Fibroblast of skin of back (primary cell): ENCODE measurements at places on chromosomes 12 and 14.

DNA sequence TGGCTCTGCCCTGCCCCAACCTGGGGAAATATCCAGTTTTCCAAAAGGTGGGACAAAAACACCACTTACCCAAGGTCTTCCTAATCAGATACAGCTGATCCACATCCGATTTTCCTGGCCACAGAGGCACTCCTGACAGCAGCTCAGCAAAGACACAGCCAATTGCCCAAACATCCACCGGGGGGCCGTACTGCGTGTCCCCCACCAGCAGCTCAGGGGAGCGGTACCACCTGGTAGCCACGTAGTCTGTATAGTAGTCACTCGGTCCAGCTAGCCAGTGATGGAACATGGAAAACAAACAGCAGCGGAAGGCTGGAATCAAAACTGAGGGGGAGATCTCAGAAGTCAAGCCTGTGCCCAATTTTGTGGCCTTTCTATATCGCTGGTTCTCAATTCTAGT is 28.8 kb downstream of the DMAC2L start:
- no peak for DNase-seq

DNA sequence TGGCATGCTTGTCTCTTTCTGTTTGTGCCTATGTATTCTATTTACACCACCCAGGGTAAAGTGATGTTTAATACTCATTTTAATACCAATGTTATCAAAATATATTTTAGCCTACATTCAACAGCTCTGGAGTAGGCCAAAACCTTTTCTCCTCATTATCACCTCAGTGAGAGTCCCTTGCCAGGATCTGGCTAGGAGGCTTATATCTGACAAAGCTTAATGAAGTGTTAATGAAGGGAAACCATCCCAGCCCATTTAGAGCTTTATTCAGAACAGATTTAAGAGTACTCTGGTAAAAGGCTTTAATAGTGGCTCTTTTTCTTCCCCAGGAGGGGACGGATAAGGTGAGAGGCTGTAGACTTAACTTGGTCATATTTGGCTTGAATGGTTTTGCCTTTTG is 137.6 kb downstream of the GRIN2B start:
- DNase-seq = no peak

- DNase-seq = no peak
These were observed 1079.4 kb downstream of the TMEM121 start for GRCh38 chr14:106605548-106606448.

- peak; percentile 67 for DNase-seq
These were observed 211.7 kb downstream of the DPF3 start for GRCh38 chr14:72682188-72682587.

GRCh38 chr14:61025251-61026223 is 44.5 kb downstream of the SLC38A6 start:
- DNase-seq = peak; percentile 82

- no peak for DNase-seq
These were observed 116.7 kb downstream of the BEGAIN start for GRCh38 chr14:100470523-100470897.

GRCh38 chr12:3228552-3228951 is 151.4 kb downstream of the TSPAN9 start:
- no peak for DNase-seq

GRCh38 chr14:39426605-39427004 is 5.6 kb downstream of the FBXO33 start:
- peak; percentile 51 for DNase-seq

DNA sequence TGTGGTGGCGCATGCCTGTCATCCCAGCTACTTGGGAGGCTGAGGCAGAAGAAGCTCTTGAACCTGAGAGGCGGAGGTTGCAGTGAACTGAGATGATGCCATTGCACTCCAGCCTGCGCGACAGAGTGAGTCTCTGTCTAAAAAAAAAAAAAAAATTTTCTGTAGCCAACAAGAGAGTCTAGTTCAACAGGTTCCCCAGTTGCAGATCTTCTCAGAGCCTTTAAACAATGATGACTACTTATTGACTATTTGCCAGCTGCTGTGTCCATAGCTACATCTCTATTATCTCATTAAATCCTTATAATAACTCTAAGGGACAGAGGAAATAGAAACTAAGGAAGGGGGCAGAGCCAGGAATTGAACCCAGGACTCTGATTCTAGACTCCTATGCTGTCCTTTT is 15.2 kb upstream of the MYL2 start:
- DNase-seq = no peak

GRCh38 chr12:8605057-8605456 is 7.6 kb downstream of the AICDA start:
- no peak for DNase-seq

DNA sequence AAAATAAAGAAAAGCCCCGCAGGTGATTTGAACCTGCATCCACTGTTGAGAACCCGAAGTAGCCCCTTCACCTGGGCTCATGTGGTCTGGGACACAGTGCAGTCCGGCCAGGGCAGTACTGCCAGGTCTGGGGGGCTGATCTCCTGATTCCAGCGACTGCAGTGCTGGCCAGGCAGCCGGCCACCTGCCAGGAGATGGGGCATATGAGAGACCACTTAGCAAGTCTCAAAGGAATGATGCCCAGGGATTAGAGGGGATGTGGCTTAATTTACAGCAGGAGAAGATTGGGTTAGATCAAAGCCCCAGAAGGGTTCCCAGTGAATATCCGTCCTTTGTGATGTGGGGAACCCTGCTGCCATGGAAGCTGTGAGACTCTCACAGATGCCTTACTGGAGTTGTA is 113.3 kb downstream of the PRMT8 start:
- no peak for DNase-seq

DNA sequence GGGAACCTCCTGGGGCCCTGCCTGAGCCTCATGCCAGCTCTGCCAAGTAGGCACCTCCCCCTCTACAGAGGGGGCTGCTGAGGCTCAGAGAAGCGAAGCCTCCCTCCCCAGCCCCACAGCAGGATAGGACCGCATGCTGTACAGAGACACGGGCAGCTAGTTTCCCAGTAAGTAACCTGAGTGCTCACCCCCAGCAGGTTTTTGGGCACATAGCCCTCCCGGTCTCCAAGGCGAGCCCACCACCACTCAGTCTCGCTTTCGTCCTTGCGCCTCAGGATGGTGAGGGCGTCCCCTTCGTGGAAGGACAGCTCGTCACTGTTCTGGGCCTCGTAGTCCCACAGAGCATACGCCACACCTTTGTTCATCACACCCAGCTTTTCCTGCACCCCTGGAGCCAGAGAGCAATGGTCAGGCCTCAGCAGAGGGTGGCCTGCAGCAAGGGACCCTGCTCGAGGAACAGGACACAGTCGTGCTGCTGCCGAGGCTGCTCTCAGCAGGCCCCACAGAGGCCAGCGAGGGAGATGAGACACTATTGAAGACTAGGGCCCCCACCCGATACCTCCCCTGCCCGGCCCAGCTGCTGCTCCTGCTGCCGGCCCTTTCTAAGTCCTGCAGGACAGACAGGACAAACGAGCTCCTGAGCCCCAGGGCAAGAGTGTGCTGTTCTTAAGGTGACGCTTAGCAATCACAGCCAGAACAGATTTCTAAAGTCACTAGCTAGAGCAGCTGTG is 20.4 kb downstream of the ZFYVE21 start:
- no peak for DNase-seq

GRCh38 chr14:64249363-64249762 is 44.8 kb downstream of the ESR2 start:
- DNase-seq = no peak

DNA sequence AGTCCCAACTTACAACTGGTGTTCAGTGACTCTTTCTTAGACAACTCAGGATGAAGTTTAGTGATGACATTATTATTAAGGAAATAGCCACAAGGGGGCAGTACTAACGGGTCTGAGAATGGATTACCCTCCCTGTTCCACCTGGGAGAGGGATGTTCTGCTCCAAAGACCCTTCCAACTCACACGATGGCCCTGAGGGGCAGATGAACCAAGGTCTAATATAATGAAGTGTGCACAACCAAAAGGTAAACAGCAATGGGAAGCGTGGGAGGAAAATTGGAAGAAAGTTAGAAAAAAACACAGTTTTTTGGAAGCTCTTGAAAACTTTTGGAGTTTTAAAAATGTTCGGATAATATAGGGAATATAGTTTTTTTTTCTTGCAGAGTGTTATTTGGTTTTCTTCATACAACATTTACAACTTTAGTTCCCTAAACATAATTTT is 24.0 kb downstream of the FGF6 start:
- DNase-seq = peak; percentile 25

GRCh38 chr14:39381366-39381765 is 50.9 kb downstream of the FBXO33 start:
- DNase-seq = no peak

DNA sequence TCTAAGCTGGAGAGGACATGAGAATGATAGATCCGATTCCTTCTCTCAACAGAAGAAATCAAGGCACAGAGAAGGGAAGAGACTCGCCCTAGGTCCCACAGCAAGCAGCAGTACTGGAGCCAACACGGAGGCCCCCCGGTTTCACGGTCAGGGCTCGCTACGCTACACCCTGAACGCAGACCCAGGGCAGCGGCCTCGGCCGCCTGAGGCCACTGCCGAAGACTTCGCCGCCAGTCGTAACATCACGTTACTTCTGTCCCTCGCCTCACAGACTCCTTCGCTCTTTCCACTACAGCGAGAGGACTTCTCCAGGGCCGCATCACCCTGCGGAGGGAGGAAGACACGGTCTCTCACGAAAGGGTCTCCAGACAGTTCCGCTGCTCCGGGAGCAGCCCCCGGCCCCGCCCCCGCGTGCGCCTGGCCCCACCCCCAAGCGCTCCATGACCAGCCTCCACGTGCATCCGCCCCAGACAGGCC is 411 bp upstream of the DCAF4 start:
- no peak for DNase-seq

DNA sequence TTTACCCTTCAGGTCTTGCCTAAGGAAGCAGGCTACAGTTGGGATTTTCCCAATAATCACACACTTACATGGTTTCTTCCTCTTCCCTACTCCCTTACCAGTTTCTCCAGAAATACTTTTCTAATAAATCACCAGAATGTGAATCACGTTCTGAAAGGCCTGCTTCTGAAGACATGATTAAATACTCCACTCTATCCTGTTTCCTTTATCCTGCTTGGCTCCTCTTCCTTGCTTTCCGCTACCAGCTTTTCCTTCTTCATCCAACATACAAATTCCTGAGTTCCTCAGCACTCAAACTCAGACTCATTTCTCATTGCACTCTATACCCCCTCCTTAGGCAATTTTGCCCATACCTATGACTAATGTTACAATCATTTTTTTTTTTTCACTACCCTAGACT is 118.3 kb downstream of the MGAT4C start:
- peak; percentile 85 for DNase-seq

DNA sequence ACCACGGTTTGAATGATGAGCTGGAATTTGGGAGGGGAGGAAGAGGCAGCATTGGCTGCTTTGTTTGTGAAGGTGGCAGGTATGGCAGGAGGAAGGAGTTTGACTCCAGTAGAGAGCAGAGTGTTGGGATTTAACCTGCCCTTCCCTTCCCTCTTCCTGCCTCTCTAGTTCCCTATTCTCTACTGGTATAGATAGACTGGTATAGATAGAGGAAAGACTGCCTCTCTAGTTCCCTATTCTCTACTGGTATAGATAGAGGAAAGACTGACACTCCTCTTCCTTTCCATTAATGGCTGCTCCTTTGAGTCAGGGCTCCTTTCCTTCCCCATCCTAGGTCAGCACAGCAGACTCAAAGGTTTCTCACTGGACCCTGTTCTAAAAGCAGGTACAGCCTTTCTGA is 8.4 kb upstream of the SYCP3 start:
- DNase-seq = no peak

DNA sequence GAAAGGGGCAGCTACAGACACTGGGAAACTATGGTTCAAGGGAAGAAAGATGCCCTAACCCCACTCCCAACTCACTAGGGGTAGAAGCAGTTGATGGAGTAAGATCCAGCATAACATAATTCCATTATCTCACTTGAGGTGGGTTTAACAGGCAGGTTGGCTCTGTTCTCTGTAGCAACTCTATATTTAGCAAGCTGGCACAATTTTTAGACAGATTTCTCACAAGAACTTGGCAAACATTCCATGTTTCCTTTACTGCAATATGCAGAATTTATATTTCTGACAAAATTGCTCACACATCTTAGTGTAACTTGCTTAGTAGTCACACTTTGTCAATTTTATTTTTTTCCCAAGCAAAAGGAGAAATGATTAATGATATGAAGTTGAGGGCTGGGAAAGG is 475.4 kb downstream of the RMST start:
- no peak for DNase-seq

DNA sequence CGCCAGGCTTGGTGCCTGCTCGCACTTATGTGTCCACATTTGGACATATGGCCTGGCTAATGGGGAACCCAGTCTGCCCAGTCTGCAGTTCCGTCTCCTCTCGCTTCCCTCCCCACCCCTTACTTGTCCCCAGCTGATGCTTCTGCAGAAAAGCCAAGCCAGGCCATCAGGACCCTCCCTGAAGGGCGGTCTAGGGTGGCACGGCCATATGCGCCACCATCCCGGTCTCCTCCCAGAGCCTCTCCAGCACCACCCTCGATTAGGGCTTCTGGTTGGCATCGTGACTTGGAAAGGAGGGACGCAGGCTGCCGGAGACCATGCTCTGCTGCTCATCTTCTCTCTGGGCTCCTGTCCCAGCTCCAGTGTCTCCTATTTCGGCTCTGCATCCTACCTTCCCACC is 54.6 kb downstream of the CALM1 start:
- DNase-seq = no peak

GRCh38 chr14:93006567-93007051 is 83.7 kb downstream of the CHGA start:
- DNase-seq = peak; percentile 73

DNA sequence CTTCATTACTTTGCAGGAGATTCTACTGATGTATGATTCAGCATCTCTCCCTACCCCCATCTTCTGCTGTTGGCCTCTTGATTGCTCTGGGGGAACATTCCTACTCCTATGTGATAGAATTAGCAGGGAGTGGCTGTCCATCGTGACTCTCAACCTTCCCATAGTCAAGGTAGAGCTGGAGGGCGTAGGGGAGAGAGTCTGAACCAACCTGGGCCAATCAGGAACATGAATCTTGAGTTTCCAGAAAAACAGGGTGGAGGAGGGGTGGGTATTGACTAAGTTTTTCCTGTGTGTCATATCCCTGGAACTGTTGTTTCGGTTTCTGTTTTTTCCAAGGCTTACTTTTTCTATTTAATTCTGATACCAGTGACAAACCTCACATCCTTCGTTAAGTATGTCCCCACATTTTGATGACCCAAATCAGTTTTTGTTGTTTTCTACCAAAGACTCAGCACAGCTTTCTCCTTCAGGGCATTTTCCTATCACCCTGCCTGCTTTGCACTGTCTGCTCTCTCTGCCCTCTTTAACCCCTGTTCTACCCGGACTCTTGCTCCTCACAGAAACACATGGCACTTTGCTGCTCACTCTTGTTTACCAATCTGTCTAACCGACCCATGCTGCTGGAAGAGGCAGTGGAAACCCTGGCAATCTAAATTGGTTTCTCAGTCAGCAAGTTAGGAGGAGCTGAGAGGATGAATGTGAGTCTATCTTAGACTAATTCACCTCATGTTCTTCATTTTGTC is 1428.3 kb downstream of the AACS start:
- no peak for DNase-seq

- DNase-seq = no peak
These were observed 9.0 kb downstream of the MVK start for GRCh38 chr12:109582636-109583035.

GRCh38 chr14:103899316-103899715 is 28.9 kb upstream of the TDRD9 start:
- no peak for DNase-seq

GRCh38 chr14:24982472-24983155 is 67.3 kb downstream of the STXBP6 start:
- peak; percentile 43 for DNase-seq

GRCh38 chr12:51792417-51792816 is 56.1 kb downstream of the FIGNL2 start:
- no peak for DNase-seq

- no peak for DNase-seq
These were observed 36.5 kb downstream of the LEMD3 start for GRCh38 chr12:65205886-65206285.
